ENCODE measurements at places on chromosomes 1 and 21. TPM values are rescaled to one million over a fixed set of nuclear protein-coding genes. Genes with fewer than 3 reads are reported as not detected.
A peak's percentile ranks its signal among the peaks of the same experiment; 100 is the strongest.

The MUL1 gene
- total RNA-seq, result 31.1 TPM

GRCh38 chr1:6181347-6181770 is 1.2 kb upstream of the CHD5 start:
- H3K4me1 ChIP-seq, result peaks cover 12% of the 10 kb centered on the region
- H3K36me3 ChIP-seq, result peaks cover 17% of the 10 kb centered on the region
- peaks cover 38% of the 10 kb centered on the region for H3K27me3 ChIP-seq
- DNase-seq, result no peak
- H3K4me3 ChIP-seq, result peak overlapping the region; percentile 77

DNA sequence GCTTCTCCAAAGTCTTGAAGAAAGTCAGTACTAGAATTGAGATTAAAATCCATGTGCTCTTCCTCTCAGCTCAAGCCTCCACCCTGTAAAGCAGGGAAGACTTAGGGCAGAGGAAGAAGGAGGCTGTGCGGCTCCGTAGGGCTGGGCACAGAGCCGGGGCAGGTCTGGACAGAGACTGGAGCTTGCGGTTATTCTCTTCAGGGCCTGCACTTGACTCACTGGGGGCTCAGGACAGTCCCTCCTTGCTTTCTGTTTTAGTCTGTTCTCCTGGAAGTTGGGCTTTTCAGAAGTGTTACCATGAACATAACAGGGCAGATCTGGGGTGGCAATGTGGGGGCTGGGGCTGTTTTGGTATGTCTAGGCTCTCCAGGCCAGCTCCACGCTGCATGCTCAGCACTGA is 21.6 kb upstream of the TRABD2B start:
- no peak overlapping the region for H3K4me3 ChIP-seq
- no peak overlapping the region for H3K27ac ChIP-seq
- peaks cover 41% of the 10 kb centered on the region for H3K27me3 ChIP-seq
- H3K36me3 ChIP-seq, result no peaks in the 10 kb centered on the region

DNA sequence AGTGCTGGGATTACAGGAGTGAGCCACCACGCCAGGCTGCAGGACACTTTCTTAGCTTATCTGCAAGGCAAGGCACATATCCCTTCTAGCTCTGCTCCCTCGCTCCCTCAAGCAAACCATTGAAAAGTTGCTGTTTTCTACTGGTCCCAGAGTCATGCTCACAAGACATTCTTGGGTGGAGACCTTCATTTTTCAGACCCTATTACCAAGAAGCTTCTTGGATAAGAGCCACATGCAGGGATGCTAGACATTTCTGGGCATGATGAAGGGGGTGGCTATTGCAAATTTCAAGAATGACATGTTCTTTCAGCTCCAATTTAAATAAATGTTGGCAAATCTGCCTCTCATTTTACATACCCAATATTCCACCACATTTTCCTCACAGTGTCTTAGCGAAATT is 33.9 kb downstream of the CAPN9 start:
- H3K36me3 ChIP-seq, result no peaks in the 10 kb centered on the region
- no peak overlapping the region for H3K27ac ChIP-seq
- H3K4me3 ChIP-seq, result no peak overlapping the region

DNA sequence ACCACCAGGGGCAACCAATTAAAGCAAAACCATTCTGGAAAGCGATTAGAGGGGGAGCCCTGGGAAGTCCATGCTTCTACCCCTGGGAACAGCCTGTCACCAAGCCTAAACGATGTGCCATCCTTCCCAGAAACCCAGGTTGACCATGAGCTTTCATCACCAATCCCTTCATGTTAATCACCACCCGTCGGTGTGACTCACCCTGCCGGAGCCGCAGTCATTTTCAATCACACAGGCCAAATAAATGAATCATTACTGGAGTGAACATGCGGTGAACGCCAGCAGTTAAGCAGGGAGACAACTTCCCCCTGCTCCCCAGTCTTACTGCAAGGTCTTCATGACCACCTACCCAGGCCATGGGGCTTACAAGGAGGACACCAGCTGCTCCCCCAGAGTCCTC is 308.8 kb downstream of the AJAP1 start:
- H3K27me3 ChIP-seq, result peaks cover 34% of the 10 kb centered on the region
- no peak overlapping the region for H3K27ac ChIP-seq
- no peaks in the 10 kb centered on the region for H3K36me3 ChIP-seq
- no peaks in the 10 kb centered on the region for H3K4me1 ChIP-seq
- DNase-seq, result no peak
- H3K4me3 ChIP-seq, result no peak overlapping the region

DNA sequence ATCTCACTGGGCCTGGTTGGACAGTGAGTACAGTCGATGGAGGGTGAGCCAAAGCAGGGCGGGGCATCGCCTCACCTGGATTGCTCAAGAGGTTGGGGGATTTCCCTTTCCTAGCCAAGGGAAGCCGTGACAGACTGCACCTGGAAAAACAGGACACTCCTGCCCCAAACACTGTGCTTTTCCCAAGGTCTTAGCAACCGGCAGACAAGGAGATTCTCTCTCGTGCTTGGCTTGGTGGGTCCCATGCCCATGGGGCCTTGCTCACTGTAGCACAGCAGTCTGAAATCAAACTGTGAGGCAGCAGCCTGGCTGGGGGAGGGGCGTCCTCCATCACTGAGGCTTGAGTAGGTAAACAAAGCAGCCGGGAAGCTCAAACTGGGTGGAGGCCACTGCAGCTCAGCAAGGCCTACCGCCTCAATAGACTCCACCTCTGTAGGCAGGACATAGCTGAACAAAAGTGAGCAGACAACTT is 11.3 kb downstream of the C1orf105 start:
- peaks cover 14% of the 10 kb centered on the region for H3K4me1 ChIP-seq
- H3K36me3 ChIP-seq, result peaks cover 12% of the 10 kb centered on the region
- DNase-seq, result no peak
- H3K27ac ChIP-seq, result peak overlapping the region; percentile 60
- H3K27me3 ChIP-seq, result no peaks in the 10 kb centered on the region

GRCh38 chr21:37536616-37537278 is 170.2 kb downstream of the DYRK1A start:
- no peak for DNase-seq
- peaks cover 12% of the 10 kb centered on the region for H3K36me3 ChIP-seq
- H3K27ac ChIP-seq, result peak overlapping the region; percentile 51
- H3K27me3 ChIP-seq, result peaks cover 13% of the 10 kb centered on the region
- H3K4me3 ChIP-seq, result no peak overlapping the region

- no peaks in the 10 kb centered on the region for H3K27me3 ChIP-seq
- H3K4me1 ChIP-seq, result peaks cover 12% of the 10 kb centered on the region
- no peak for DNase-seq
- no peaks in the 10 kb centered on the region for H3K36me3 ChIP-seq
Observed at GRCh38 chr1:43041591-43041990, 82.9 kb upstream of the SLC2A1 start.

GRCh38 chr1:82783044-82783443 is 982.3 kb downstream of the ADGRL2 start:
- no peak overlapping the region for H3K27ac ChIP-seq
- H3K36me3 ChIP-seq, result no peaks in the 10 kb centered on the region
- H3K27me3 ChIP-seq, result peaks cover 4% of the 10 kb centered on the region
- DNase-seq, result no peak

DNA sequence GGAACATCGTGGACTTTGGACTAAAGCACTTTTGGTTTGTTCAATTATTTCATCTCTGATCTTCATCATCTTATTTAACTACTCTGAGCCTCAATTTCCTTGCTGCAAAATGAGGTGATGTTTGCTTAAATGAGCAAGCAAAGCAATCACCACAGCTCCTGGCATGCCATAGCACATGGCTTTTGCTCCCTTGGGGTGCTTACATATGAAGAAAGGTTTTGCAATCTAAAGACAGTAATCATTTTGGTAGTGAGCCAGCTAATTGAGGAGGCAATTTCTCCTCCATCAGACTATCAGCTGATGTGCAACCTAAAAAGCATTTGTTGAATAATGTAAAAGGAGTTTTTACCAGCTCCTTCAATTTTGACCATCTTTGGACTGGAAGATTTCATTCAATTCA is 68.8 kb upstream of the KCNJ15 start:
- H3K27ac ChIP-seq, result no peak overlapping the region
- no peak for DNase-seq
- H3K36me3 ChIP-seq, result no peaks in the 10 kb centered on the region

The C1orf216 gene
- total RNA-seq, result 10.0 TPM

- H3K4me1 ChIP-seq, result peaks cover 16% of the 10 kb centered on the region
- DNase-seq, result no peak
- no peak overlapping the region for H3K27ac ChIP-seq
- no peaks in the 10 kb centered on the region for H3K36me3 ChIP-seq
- H3K4me3 ChIP-seq, result no peak overlapping the region
Observed at GRCh38 chr1:64356636-64357256, 113.2 kb upstream of the CACHD1 start.
